ENCODE measurements at places on chromosomes 13 and 19. TPM values are rescaled to one million over a fixed set of nuclear protein-coding genes. Genes with fewer than 3 reads are reported as not detected.

DNA sequence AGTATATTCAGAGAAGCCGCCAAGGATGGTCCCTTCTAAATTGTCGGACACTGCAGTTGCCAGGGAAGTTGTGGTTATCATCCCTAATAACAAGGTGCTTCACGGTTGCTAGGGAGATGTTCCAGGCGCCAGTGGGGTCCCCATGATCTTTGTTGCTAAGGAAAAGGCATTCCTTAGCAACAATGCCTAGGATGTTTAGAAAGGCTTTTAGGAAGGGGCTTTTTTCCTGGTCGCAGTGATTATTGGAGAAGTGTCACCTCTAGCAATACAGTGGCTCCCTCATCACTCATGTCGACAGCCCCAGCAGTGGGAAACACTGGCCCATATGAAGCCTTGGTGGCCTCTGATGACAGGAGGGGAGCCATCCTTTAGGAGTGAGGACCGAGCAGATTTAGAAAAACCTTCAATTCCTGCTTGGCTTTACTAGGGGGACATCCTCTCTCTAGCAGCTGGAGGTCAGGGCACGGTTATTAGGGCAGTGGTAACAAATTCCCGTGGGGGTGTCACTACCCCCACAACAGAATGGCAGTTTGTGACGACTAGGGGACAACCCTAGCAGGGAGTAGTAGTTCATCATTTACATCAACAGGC lies 6.4 kb upstream of the TMC4 start:
- no peak for DNase-seq

The ZNF586 gene
- polyA plus RNA-seq, result 15.6 TPM

DNA sequence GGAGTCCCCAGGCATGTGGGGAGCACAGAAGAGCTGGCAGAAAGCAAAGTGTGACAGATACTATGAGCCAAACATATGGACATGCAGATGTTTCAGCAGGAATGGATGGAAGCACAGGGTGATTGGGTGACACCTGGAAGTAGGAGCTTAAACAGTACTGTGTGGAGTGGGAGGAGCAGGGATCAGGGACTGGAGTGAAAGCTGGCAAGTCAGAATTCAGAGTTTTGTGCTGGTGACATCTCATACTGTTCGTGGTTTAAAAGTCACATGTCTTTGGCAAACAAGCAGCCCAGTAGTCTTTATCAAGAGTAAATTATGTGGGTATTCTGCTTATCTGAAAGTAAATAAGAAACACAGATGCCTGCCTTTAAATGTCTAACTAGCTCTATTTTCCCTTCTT lies 408.2 kb downstream of the COG6 start:
- DNase-seq, result no peak

DNA sequence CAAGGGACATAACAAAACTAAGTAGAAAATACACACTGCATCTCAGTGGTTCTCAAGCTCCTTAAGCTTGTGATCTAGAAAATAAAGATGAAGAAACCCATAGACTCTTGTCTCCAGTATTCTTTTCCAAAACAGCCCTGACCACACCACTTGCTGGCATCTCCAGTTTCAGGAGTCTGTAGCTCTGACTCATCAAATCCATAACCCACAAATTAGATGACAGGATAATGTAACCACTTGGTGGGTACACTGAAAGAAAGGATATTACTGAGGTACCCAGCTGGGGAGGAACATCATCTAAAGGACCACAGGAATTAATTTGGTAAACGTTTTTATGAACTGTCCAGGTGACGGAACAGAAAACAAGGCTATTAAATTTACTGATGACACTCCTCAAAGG lies 214.7 kb downstream of the VWA8 start:
- DNase-seq, result no peak

The RXFP2 gene
- polyA plus RNA-seq, result 0.76 TPM

GRCh38 chr19:17086834-17087233 lies 11.3 kb downstream of the MYO9B start:
- no peak for DNase-seq

- no peak for DNase-seq
Observed at GRCh38 chr19:8194528-8195267, 14.5 kb upstream of the CERS4 start.

GRCh38 chr13:87779426-87779825 lies 108.3 kb downstream of the SLITRK5 start:
- no peak for DNase-seq
